Muscle of arm (tissue), 14 donors: ENCODE measurements at places on chromosomes 5 and 9.

GRCh38 chr5:170430256-170430655, 41.1 kb upstream of the KCNMB1 start:
- no peak for DNase-seq

- peak; percentile 62 for DNase-seq
Measured at GRCh38 chr5:178234750-178235587, 2.4 kb upstream of the PHYKPL start.

GRCh38 chr5:62643556-62644451, 65.2 kb downstream of the LRRC70 start:
- DNase-seq, result no peak

DNA sequence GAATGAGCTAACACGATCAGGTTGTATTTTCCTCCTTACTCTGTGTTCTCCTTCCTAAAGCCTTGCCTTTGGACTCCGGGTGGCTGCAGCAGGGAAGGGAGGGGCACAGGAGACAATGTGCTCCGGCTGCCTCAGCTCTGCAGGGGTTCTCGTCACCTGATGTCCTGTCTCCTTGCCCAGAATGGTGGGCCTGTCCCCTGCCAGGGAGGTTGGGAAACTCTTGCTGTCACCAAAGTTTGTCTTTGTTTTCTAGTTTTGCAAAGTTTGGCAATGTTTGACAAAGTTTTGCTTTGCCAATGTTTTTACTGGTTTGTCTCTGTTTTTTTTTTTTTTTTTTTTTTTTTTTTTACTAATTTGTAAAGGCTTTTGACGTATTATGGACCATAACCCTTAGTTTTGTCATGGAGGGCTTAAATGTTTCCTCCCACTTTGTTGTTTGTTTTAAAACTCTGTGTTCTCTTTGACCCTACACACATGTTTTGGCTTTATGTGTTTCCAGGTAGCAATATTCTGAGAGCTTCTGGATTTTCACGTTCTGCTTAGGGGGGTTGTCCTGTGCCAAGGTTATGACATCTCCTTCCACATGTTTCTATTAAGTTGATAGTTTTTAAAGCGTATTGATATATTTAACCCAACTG, 49.3 kb downstream of the GADD45G start:
- DNase-seq, result no peak

- DNase-seq, result no peak
Measured at GRCh38 chr9:120191141-120191540, 388.8 kb downstream of the CDK5RAP2 start.

DNA sequence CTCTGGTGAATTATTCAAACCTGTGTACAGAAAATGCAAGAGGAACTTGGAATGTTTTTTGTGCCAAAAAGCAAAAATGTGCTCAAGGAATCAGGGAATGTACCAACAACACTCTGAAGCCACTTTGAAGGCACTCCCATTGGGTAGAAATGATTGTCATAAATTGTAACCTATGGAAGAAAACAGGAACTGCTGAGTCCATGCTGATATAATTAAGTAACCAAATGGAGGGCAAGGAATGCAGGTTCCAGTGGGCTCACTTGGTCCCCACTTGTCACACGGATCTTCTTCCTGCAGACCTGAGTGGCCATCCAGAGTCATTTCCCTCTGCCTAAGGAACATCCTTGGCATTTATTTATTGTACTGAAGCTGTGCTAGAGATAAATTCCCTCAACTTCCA, 2.9 kb upstream of the LCN6 start:
- no peak for DNase-seq

DNA sequence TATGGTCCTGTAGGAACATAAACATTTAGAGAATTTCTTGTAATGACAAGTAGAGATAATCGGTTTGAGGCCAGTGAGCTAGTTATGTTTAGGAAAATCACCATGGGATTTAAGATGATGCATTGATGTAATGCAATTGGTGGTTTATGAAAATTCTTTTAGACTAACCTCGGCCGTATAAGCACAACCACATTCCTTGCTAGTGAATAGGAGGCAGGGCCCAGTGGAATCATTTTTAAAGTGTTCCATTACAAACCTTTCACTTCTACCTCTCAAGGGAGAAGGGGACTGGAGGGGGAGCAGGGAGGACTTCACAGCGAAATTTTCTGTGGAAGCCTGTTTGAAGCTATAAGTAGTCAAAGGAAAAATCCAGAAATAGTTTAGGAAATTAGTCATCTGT, 71.8 kb upstream of the NFIL3 start:
- no peak for DNase-seq

GRCh38 chr9:25861421-25861820, 183.2 kb upstream of the TUSC1 start:
- peak; percentile 17 for DNase-seq
